Stimulated activated CD4-positive, alpha-beta T cell treated with anti-CD3 and anti-CD28 coated beads, Interleukin-15, amount 100 ng/mL, for 1 hour (primary cell): ENCODE measurements at places on chromosomes 1 and 21.

- DNase-seq, result no peak
These were observed 134.4 kb downstream of the SDCCAG8 start for GRCh38 chr1:243390162-243390791.

GRCh38 chr1:62599044-62599443 lies 1.7 kb downstream of the ANGPTL3 start:
- DNase-seq, result no peak

GRCh38 chr1:181010789-181011188 lies 11.9 kb downstream of the STX6 start:
- no peak for DNase-seq

GRCh38 chr1:58000116-58000515 lies 546.4 kb downstream of the OMA1 start:
- no peak for DNase-seq

GRCh38 chr1:37764414-37764825 lies 500 bp downstream of the EPHA10 start:
- no peak for DNase-seq

- no peak for DNase-seq
These were observed 161.4 kb downstream of the MAGI3 start for GRCh38 chr1:113551728-113552127.

GRCh38 chr1:115527746-115528145 lies 114.0 kb upstream of the VANGL1 start:
- no peak for DNase-seq

DNA sequence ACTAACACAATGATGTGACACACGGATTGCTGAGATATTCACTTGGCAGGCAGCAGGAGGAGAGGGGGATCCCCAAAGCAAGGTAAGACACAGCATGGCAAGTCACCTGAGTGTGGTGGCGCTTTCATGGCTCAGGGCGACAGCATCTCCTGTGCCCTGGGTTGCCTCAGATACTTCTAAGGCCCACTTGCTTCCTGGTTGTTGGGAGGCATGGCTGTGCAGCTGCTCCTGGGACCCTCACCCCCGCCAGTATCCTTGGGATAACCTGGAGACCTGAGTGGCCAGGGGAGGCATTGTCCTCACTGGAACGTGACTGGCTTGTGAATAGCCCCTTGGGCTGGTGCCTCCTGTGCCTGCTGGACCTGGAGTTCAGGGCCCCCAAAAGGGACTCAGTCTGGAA lies 69.8 kb downstream of the STUM start:
- no peak for DNase-seq

- DNase-seq, result no peak
These were observed 1157.3 kb downstream of the PLA2G4A start for GRCh38 chr1:187985897-187986654.

- no peak for DNase-seq
These were observed 141.4 kb upstream of the ARHGEF16 start for GRCh38 chr1:3312898-3313575.

- DNase-seq, result peak; percentile 7
These were observed 8.1 kb upstream of the TSPAN1 start for GRCh38 chr1:46166521-46167462.

DNA sequence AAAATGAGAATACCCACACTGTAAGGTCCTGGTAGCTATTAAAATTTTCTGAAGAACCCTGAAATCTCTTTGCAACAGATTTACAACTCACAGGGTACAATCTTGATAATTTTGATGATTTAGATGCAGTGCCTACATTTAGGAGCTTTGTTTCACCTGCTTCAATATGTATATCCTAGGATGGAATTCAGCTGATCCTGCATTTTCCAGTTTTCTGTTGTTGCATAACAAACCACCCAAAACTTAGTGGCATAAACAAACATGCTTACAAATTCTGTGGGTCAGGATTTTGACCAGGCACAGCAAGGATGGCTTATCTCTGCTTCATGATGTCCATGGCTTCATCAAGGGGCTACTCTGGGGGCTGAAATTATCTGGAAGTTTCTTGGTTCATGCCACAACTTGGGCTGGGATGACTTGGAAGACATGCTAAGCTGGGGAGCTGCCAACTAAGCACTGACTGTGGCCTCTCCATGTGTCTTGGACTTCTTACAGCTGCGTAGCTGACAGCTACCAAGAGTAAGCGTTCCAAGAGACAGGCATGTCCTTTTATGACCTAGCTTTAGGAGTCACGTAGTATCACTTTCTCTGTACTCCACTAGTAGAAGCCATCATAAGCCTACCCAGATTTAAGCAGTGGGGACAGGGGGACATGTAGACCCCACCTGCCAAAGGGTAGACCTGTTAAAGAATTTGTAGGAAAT lies 108.5 kb downstream of the CACHD1 start:
- no peak for DNase-seq

- DNase-seq, result no peak
These were observed 7.6 kb upstream of the CTTNBP2NL start for GRCh38 chr1:112388436-112388835.

DNA sequence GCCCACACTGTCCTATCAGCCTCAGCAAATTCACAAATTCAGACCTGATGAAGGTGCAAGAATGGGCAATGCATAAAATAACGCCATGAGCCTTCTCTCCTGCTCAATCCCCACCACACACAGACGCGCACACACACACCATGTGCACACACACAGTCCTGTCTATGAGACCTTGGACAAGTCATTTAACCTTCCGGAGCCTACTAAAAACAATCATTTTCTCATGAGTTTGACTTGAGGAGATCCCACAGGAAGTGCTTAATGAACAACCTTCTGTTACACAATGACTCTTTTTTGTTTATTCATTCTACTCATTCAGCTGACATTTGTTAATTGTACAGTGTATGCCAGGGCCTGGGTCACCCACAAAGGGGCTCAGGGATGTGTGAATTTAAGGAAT lies 125.4 kb downstream of the EDEM3 start:
- no peak for DNase-seq

GRCh38 chr1:229596925-229597699 lies 28.8 kb downstream of the TAF5L start:
- DNase-seq, result no peak

- no peak for DNase-seq
These were observed 17.8 kb downstream of the YBX1 start for GRCh38 chr1:42700006-42700405.

DNA sequence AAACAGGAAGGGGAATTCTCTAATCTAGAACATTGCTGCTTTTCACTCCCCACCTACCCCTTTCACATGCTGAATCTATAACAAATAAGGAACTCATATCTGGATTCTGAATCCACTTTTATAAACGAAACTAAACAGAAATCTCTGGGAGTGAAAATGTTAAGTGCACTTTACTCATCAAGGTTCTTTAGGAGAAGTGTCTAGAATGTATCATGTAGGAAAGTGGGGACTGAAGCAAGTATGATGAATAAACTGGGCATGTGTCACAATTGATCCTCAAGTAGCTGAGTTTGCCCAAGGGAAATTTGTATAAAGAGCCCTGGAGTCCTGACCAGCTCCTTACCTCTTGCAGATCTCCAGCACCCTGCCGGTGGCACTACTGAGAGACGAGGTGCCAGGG lies 19.8 kb downstream of the AVPR1B start:
- DNase-seq, result no peak

GRCh38 chr1:7885513-7886404 lies 32.9 kb upstream of the UTS2 start:
- no peak for DNase-seq

DNA sequence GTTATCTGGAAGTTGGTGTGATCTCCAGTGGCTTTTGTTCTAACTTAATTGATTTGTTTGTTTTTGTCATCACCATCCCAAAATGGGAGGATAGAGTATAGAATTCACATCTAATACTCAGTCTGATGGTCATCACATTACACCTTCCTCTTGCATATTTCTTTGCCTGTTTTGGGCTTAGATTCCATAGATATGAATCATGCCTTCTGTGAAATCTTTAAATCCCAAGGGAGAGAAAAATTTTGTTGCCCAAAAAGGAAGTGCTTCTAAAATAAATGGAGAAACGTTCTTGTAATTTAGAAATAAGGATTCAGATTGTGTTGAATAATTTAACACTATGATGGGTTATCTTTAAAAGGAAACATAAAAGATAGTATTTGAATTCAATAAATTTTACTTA lies 446.0 kb upstream of the LRRC7 start:
- DNase-seq, result no peak

DNA sequence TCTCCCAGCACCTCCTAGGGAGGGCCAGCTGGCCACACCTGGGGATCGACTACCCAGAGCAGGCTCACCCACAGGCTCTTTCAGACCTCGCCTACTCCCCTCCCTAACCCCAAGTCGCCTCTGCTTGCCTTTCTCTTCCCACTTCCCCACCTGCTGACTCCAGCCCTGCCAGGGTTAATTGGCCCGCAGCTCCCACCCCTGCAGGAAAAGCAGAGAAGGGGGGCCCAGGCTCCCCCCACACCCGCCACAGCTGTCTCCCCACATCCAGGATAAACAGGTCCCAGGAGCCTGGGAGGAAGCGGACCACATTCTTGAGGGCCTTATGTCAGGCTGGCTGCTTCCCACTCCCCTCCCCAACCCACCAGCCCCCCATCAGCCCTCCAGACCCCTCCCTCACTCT lies 45.0 kb downstream of the TAS1R2 start:
- DNase-seq, result no peak

GRCh38 chr21:14773777-14774345 lies 227.7 kb upstream of the SAMSN1 start:
- peak; percentile 13 for DNase-seq

- no peak for DNase-seq
These were observed at the start of gene ARHGEF10L for GRCh38 chr1:17539477-17540254. ARHGEF10L (plus strand) TSS chr1:17539698; CDS start chr1:17580596, 40,898 bp downstream.

GRCh38 chr21:35649186-35649585 lies 411.1 kb downstream of the SETD4 start:
- no peak for DNase-seq

DNA sequence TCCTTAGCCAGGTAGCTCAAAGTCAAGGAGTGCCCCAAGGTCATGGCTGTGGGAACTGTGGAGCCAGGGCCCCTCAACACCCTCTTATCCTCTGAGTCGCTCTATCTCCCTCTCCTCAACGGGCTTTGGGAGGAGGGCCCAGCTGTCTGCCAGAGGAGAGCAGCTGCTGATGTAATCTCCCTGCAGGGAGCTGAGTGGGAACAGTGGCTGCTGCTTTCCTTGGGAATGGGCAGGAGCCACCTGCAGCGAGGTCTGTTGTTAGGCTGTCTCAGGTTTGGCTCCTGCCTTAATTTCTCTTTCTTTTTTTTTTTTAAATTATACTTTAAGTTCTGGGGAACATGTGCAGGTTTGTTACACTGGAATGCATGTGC lies 58.8 kb upstream of the MAP1LC3C start:
- no peak for DNase-seq

DNA sequence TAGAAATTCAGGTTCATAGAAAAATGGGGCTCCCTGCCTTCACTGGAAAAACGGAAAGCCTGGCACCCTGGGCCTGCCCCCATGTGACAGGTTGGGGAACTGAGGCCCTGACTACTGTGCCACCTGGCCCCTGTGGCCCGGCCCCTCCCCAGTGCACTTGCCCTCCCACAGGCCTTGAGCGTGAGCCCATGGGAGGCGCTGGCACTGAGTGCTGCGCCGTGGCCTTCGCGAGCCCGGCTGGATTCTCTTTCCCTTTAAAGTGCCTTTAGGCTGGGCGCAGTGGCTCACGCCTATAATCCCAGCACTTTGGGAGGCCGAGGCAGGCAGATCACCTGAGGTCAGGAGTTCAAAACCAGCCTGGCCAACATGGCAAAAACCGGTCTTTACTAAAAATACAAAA lies 45.7 kb downstream of the SLC37A1 start:
- no peak for DNase-seq

DNA sequence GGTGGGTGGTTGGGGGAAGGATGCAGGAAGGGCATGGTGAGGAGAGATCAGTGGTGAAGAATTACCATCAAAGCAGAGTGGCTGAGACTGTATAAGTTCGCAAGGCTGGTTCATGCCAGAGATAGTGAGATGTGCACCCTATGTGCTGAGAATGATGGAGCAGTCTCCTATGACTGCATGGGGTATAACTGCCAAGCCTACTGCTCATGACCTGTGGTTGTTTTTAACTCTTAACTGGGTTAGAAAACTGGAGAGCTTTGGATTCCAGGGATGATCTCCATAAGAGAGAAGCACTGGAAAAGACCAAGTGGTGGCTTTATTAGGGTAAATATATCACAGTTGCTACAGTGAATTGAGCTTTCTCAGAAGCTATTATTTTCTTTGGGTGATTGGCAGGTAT lies 16.2 kb downstream of the WNT2B start:
- DNase-seq, result no peak

- DNase-seq, result no peak
These were observed 216.8 kb upstream of the CXADR start for GRCh38 chr21:17295997-17296396.

DNA sequence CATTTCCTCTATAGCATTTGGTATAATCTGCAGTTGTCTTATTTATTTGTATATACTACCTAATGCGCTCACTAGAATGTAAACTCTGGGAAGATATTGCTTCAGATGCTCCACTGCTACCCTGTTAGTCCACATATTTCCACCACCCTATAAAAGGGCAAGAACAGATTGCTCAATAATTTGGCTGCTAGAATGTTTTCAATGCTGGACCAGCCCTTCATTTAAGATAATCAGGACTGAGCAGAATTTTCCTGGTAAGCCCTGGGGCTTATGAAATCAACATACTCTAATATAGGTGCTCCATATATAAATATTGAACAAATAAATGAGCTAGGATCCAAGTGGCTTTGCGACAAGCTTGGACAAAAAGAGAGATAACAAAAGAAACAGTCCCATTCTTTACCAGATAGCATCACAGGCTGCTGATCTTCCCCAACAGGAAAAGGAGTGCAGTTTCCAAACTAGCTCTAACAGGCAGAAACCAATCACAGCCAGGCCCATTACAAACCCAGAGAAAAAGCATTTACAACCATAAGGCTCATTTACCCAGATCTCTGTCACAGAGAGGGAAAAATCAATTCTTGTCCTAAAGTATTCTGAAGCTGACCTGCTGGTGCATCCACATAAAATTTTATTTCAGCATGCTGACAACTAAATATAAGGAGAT lies 8.3 kb downstream of the BCAR3 start:
- DNase-seq, result no peak

DNA sequence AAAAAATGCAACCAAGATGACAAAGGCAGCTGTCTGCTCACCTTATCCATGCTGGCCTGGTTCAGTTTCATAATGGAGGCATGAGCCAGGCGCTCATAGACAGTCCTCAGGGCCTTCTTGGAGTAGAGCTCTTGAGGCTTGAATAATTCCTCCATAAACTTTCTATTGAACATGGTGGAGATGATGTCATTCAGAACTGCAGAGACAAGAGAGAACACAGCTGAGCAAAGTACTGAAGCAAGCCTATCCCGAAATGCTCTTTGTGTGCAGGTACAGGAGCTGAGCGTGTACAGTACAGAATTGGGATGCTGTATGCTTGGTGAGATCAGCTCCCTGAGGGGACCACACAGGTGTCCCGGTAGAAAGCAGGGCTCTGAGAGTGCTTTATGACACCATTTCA lies 11.5 kb downstream of the OSCP1 start:
- DNase-seq, result no peak
